ENCODE measurements at places on chromosomes 6 and 20.
A peak's percentile ranks its signal among the peaks of the same experiment; 100 is the strongest.

DNA sequence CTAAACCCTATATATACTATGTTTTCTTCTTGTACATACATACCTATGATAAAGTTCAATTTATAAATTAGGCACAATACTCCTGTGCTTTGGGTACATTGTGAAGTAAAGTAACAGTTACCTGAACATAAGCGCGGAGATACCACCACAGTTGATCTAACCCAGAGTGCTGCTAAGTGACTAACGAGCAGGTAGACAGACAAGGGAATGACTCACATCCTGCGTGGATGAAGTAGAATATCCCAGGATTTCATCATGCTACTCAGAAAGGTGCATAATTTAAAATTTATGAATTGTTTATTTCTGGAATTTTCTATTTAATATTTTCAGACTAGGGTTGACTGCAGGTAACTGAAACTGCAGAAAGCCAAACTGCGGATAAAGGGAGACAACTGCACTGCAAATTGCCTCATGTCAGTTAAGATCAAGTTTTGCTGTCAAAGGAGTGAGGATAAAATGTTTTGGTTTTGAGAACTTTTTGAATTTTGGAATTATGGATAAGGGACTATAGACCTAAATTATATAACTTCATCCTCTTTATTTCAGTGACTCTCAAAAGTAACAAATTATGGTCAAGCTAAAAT lies 14.4 kb downstream of the MKKS start:
- no peak for DNase-seq

GRCh38 chr6:101286146-101286545 lies 107.4 kb upstream of the GRIK2 start:
- no peak for DNase-seq

- no peak for DNase-seq
Observed at GRCh38 chr6:57303931-57304681, 13.3 kb upstream of the PRIM2 start.

DNA sequence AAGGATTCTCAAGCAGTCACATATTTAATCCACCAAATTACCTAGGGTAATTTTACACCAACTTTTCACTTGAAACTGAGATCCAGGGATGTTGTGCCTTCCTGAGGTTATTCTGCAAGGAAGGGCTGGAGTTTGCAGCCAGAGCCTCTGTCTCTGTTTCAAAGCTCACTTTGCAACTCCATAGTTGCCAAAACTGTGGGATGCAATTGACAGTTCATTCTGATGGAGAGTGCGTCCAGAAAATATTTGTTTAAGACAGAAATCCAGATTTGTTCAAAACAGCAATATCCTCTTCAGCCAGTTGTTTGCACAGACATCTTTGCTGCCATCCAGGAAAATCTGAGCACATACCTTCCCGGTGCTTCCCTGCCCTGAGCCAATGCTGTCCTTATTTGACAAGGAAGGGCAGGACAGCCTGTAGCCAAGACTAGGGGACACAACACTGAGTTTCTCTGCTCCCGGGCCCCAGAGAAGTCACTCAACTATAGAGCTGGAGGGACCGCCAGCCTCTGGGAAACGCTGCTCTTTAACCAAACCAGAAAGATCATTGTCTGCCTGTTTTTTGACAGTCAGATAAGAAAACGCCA lies 297.4 kb downstream of the HIVEP2 start:
- DNase-seq, result no peak

- no peak for DNase-seq
Observed at GRCh38 chr20:24572862-24573261, 103.4 kb downstream of the SYNDIG1 start.

GRCh38 chr20:55614220-55614757 lies 391.0 kb downstream of the CBLN4 start:
- DNase-seq, result no peak

GRCh38 chr6:48194596-48195295 lies 83.7 kb upstream of the PTCHD4 start:
- DNase-seq, result no peak

GRCh38 chr6:33324125-33324524 lies 6.6 kb upstream of the ZBTB22 start:
- DNase-seq, result no peak

DNA sequence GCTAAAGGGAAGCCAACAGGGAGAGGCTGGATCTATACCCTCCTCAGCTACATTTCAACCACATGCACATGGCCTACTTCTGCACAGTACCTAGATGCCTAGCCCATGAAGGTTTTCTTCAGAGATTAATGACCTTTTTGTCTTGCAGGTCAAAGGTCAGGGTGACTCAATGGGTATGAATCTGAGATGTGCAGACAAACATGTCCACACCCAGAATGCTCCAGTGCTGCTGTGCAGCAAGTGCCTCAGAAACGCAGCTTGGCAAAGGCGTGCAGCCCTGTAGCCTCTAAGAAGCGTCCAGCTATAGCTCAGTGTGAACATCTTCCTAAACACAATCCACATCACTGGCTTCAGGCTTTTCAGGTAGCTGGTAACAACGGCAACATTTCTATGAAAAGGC lies 24.4 kb downstream of the MAP1LC3A start:
- no peak for DNase-seq

DNA sequence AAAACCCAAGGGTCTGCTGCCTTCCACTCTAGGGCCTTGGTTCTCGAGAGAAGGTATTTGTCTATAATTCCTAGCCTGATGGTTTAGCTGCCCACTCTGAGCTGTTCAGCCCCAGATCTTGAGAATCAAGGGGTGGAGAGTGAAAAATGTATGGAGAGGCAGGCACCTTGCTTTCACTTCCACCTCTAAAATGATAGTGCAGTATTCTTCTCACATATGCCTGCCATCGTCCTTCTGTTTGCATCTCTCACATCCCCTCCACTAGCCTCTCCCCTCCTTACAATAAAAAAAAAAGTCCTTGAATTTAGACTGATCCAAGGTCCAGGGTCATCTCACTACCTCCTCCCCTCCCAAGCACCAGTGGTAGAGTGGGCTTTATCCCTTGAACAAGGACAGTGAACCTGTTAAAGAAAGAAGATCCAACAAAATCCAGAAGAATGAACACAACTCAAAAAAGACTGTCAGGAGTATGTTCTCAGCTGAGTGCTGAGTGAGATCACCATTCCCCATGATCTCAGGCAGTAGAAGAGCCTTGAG lies 104.2 kb downstream of the HIVEP1 start:
- no peak for DNase-seq

- no peak for DNase-seq
Observed at GRCh38 chr6:154435400-154435945, 75.0 kb downstream of the CNKSR3 start.

GRCh38 chr6:101086473-101086872 lies 205.3 kb upstream of the ASCC3 start:
- DNase-seq, result no peak

GRCh38 chr6:75611702-75612375 lies 10.2 kb downstream of the SENP6 start:
- no peak for DNase-seq

DNA sequence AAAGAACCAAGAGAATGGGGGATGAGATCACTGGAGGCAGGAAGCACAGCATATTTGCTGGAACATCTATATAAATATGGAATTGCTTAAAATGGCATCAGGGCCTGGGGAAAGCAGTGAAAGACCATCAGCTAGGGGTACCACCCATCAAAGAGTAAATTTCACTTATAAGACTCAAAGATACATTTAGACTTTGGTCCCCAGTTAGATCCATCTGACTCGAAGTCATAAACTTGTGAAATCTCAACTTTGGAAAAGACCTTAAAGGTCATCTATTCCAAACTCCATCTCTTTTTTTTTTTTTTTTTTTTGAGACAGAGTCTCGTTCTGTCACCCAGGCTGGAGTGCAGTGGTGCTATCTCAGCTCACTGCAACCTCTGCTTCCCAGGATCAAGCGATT lies 109.8 kb downstream of the UNC5CL start:
- DNase-seq, result no peak

- no peak for DNase-seq
Observed at GRCh38 chr6:79231101-79231500, 3.4 kb downstream of the HMGN3 start.

DNA sequence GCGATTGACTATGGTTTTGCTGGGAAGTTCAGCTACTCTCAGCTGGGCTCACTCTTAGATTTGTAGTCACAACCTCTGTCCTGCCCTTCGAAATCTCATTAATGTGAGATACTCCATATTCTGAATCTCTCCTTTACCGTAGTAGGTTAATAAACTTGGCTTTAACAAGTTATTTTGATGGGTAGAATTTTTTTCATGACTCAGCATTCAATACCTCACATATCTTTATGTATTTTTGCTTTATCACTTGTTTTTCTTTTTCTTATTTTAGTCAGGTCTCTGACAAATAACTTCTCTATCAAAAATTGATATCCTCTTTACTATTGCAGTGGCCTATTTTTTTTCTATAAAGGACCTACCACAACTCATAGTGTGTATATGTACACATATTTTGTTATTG lies 855.2 kb upstream of the ADGRB3 start:
- DNase-seq, result no peak

- no peak for DNase-seq
Observed at GRCh38 chr6:8904754-8905153, 469.4 kb upstream of the SLC35B3 start.

DNA sequence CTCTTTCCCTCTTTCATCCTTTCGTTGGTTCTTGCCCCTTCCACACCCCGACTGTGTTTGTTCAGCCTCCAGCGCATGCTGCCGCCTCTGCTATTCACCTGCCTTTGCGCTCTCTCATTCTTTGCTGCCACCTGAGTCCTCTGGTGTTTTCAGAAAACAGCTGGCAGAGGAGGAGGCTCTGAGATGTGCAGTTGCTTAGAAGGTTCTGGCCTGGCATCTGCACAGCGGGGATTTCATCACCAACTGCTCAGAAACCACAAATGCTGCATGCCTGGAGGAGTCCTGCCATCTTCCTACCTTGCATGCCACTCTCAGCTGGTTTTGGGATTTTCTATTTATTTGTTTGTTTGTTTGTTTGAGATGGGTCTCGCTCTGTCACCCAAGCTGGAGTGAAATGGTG lies 39.2 kb upstream of the CLDN20 start:
- no peak for DNase-seq

- no peak for DNase-seq
Observed at GRCh38 chr6:27136077-27136644, 111.3 kb upstream of the PRSS16 start.

GRCh38 chr20:17662333-17663039 lies 19.6 kb downstream of the RRBP1 start:
- peak; percentile 52 for DNase-seq

- no peak for DNase-seq
Observed at GRCh38 chr6:44980841-44981240, 347.3 kb upstream of the RUNX2 start.

DNA sequence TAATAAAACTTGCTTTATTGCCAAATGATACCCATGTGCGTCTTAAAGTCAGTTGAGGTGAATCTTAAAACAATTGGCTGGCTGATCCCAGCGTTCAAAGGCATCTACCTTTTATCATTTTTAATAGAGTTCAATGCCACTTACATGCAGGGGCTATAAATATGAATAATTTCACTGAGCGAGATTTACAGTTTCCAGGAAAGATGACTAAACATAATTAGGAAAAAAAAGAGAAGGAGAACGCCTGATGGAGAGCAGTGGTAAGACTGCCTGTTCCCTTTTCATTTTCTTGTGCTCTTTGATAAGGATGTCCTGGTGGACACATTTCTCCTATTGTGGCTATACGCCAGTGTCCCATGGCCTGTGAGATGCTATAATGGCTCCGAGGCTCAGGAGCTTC lies 139.9 kb upstream of the SLC22A23 start:
- no peak for DNase-seq

GRCh38 chr6:34238585-34239499 lies 2.2 kb downstream of the HMGA1 start:
- DNase-seq, result no peak

- DNase-seq, result no peak
Observed at GRCh38 chr6:145090801-145091585, 644.3 kb downstream of the EPM2A start.

- no peak for DNase-seq
Observed at GRCh38 chr6:122012578-122012977, 386.9 kb upstream of the HSF2 start.

DNA sequence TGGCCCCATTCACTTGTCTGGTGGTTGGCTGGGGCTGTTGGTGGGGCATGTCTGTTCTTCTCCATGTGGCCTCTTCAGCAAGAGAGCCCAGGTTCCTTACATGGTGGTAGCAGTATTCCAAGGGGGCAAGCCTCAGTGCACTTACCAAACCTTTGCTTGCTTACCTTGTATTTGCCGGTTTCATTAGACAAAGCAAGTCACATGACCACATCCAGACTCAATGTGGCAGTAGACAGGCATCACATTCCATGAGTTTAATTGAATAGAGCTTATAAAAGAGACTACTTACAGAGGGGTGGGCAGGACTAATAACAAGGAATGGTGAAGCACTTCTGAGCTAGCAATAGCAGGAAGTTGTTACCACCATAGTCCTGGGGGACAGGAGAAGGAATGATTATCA lies 78.6 kb downstream of the SNAP25 start:
- no peak for DNase-seq

DNA sequence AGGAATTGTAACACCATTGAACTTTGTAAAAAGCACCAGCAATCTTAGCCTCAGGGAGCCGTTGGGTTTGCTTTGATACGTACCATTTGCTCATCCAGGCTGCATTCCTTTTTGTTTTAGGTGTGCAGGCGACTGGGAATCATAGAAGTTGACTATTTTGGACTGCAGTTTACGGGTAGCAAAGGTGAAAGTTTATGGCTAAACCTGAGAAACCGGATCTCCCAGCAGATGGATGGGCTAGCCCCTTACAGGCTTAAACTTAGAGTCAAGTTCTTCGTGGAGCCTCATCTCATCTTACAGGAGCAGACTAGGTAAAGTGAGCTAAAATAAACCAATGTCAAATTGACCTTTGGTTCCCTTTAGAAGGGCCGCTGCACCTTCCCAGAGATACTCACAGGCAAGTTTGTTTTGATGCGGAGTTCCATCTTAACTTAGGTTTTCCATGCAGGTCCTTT lies 1.6 kb downstream of the MYLIP start:
- DNase-seq, result no peak

GRCh38 chr6:53977551-53977950 lies 133.7 kb upstream of the MLIP start:
- DNase-seq, result no peak

DNA sequence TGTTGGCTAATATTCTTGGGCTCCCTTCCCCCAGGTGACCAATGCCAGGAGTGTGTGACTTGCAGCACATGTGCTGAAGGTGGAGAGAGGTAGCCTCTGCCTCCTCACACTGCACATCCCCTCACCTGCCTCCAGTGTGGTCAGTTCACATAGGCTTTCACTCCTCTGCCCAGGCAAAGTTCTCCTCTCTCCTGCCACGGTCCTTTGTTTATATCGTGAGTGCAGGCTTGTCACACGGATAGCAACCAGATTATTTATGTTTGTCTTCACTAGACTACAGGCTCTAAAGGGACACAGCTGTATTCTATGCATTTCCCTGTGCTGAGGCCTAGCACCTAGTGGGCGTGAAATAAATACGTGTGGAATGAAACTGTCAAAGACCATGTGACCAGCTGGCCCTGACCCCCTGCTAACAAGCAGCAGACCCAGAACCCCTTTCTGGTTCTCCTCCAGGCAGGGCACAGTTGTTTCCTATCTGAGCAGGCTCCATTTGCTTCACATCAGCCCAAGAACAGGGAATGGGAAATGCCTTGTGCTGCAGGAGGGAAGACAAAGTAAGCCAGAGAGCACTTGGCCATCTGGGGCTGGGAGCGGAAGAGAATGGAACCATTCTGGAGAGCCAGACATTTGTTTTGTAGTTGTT lies 42.3 kb downstream of the UNC5CL start:
- no peak for DNase-seq

All from heart right ventricle (tissue), 16 donors.